ENCODE measurements at places on chromosomes 5 and 9.

GRCh38 chr5:120552638-120553037 lies 88.5 kb downstream of the PRR16 start:
- no peak for DNase-seq

DNA sequence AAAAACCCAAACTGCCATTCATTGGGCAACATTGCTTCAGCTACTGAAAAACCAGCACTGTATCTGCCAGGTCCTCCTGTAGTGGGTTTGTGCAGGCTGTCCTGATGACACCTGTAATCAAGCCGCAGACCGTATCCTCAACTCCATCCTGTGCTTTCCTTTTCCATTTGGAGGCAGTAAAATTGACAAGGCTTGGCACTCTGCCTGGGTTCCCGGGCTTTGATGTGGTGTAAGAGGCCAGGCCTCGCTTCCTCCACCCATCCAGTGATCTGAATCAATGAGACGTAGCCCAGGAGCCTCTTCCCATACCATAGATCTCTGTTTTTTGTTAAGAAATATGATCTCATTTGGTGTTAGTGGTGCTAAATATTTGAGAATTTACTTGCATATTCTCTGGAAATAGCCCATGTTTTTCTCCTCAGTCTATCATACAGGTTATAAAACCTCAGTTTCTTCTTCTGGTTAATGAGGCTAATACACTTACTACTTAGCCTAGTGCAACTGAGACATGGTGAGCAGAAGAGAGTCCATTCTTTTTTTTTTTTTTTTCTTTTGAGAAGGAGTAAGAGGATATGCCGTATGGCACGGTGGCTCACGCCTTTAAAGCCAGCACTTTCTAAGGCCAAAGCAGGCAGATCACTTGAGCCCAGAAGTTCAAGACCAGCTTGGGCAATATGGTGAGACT lies 34.8 kb downstream of the LSM11 start:
- peak; percentile 48 for DNase-seq

GRCh38 chr9:72980600-72981265 lies 27.9 kb upstream of the ALDH1A1 start:
- DNase-seq = no peak

- no peak for DNase-seq
Observed at GRCh38 chr9:78291240-78291925, 5.5 kb upstream of the PSAT1 start.

GRCh38 chr9:114364134-114365041 lies 23.4 kb downstream of the AKNA start:
- peak; percentile 65 for DNase-seq

DNA sequence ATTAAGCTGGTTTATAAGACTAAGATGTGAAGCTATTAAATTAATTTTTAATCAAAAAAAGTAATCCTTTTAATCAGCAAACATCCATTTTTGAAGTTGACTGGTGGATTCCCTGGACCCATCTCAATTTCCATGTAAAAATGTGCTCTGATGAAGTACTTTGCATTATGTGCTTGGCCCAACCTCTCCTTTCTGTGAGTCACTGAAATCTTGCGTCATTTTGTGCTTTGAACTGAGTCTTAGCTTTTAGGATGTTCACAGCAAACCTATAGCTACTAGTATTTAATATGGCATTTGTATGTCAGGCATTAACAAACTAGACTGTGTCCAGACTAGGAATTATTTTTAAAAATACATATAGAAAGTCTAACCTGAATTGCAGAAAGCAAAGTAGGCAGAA lies 55.0 kb upstream of the CDH12 start:
- DNase-seq = peak; percentile 8

DNA sequence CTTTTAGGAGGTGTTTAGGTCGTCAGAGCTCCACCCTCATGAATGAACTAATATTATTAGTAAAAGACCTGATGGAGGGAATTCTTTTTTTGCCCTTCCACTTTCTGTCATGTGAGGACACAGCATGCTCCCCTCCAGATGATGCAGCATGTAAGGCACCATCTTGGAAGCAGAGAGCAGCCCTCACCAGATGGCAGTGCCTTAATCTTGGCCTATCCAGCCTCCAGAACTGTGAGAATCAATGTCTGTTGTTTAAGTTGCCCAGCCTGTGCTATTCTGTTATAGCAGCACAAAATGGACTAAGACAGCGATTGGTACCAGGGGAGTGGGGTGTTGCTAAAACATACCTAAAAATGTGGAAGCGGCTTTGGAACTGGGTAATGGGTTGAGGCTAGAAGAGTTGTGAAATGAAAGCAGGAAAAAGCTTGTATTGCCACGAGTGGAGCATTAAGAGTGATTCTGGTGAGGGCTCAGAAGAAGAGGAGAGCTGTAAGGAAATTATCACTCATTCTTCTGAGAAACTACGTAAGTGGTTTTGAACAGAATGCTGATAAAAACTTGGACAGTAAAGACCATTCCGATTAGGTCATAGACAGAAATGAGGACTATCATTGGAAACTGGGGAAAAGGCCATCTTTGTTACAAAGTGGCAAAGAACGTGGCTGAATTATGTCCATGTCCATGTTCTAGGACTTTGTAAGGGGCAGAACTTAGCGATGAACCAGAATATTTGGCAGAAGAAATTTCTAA lies 28.6 kb downstream of the PTPDC1 start:
- no peak for DNase-seq

GRCh38 chr9:88782931-88783710 lies 208.1 kb upstream of the S1PR3 start:
- DNase-seq = peak; percentile 32

- DNase-seq = no peak
Observed at GRCh38 chr5:43281840-43282658, 31.2 kb downstream of the HMGCS1 start.

- DNase-seq = no peak
Observed at GRCh38 chr5:137845472-137845871, 22.2 kb upstream of the MYOT start.

- no peak for DNase-seq
Observed at GRCh38 chr9:136994888-136995230, 1.5 kb downstream of the CLIC3 start.

- DNase-seq = no peak
Observed at GRCh38 chr9:107363516-107364152, 80.6 kb downstream of the RAD23B start.

DNA sequence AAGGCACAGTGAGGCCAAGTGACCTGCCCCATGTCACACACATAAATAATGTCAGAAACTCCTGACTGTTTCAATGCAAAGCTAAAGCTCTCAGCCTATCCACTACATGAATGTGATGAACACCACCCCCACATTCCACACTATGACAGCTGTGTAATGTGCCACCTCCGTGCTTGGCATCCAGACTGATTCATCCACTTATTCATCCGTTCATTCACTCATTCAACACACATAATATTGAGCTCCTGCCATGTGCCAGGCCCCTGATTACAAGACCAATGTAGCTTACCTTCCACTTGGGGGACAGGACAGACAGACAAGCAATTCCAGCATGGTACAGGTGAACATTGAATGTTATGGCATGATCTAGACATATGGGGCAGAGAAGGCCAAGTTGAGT lies 46.2 kb upstream of the FABP6 start:
- DNase-seq = no peak

GRCh38 chr9:4220346-4220745 lies 79.5 kb downstream of the GLIS3 start:
- DNase-seq = no peak

- no peak for DNase-seq
Observed at GRCh38 chr9:21969011-21969940, 24.9 kb downstream of the CDKN2A start.

DNA sequence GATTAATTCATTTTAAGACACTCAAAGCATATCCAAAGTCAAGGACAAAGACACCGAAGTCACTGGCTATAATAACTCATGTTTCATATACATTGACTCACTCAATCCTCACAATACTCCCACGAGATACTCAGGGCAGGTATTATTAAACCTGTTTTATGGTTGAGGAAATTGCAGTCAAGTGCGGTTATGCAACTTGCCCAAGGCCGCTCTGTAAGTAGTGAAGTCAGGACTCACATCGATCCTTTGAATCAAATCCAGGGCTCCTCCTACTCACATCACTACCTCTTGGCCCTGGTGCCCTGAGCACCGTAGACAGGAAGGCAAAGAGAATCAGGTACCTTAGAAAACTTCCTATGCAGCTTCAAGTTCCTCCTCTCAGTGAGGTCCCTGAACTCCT lies 87.8 kb upstream of the APC start:
- no peak for DNase-seq

DNA sequence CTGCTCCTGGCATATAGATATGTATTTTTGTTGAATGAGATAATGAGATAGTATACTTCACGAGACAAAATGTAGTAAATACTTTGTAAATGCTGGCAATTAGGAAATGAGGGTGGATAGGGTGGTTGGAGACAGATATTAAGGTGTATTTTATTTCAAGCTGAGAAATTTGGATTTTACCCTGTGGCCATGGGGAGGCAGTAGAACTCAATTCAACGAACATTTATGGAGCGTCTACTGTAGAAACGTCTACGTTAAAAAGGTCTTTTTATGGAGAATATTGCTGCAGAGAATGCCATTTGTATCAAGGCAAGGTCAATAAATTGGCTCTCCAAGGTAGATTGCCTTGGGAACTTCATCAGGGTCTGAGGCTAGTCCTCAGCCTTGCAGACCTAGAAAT lies 21.5 kb upstream of the RALGPS1 start:
- DNase-seq = no peak

GRCh38 chr9:36217256-36217968 lies 26.7 kb downstream of the CLTA start:
- no peak for DNase-seq

- DNase-seq = no peak
Observed at GRCh38 chr9:126081746-126082145, 244.9 kb upstream of the MVB12B start.

GRCh38 chr9:91303741-91304415 lies 57.8 kb downstream of the AUH start:
- DNase-seq = no peak

DNA sequence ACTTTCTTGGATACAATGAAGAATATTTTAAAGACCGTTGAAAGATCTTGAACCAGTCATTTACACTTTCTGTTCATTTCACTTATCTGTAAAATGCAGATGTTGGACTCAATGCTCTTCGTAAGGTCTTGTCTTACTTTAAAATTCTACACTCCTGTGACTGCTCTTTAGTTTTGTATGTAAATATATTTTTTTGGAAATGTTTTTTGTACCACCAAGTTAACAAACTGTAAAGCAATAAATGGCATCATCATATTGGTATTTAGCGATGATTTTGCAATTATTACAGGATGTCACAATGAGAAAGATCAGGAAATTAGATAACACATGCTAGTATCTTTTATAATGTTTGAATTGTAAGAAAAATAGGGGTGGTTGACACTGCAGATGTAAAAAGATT lies 80.8 kb upstream of the GNAQ start:
- no peak for DNase-seq

DNA sequence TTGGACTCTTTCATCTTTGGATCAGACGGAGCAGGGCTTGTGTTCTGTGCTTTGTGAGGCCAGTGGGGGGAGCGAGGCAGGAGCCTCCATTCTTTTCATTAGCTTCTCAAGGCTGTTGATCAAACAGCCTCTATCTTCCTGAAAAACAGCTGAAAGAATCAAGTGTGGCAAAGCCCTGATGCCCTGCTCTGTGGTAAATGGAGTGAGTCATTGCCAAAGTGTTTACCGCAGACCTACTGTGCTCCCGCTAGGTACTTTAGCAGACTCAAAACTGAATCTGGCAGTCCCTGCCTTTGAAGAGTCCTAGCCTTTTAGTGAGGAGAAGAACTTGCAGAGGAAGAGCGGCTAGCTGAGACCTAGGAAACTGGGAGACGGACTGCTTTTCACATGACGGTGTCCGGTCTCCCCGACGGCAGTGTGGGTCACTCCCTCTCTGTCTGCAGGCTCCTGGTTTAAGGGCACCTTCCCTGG lies 3.3 kb downstream of the ANKRD33B start:
- no peak for DNase-seq

GRCh38 chr5:14491015-14491915 lies 90.3 kb upstream of the OTULINL start:
- DNase-seq = no peak

All from fibroblast of skin of left biceps (primary cell).